ENCODE measurements at places on chromosomes 1 and 21.

DNA sequence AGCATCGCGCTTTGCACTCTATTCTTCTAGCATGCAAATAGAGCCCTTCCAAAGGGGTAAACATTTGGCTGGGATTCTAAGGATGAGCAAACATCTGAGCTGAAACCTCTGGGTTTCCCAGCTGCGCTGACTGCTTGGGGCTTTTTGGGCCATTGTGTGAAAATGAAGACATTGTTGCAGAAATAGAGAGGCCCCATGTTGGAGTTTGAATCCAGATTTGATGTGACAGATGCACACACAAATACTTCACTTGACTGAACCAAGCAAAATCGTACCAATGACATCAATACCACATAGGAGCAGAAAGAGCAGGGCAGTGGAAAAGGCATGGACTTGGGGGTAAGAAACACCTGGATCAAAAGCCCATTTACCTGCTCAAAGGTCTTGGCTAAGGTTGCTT lies 144.6 kb upstream of the HMGB4 start:
- DNase-seq, result no peak

GRCh38 chr1:111792249-111792648 lies 36.5 kb downstream of the DDX20 start:
- DNase-seq, result no peak

- no peak for DNase-seq
Observed at GRCh38 chr1:181178241-181178879, 89.9 kb downstream of the IER5 start.

DNA sequence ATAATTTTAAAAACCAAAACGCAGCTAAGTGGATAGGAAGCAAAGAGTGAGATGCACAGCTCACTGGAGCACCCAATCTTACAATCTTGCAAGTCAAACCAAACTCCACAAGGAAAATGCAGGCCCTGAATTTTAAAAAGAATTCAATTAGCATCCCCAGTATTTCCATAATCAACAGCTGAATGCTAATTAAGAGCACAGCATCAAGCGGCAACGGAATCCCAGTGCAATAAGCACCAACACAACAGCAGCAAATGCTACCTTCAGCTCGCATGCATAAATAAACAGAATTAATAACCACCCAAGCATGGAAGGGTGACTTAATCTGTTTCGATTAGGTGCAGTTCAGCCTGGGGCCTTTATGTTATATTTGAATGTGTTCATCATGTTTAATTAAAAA lies 142.9 kb downstream of the SLC45A1 start:
- no peak for DNase-seq

- no peak for DNase-seq
Observed at GRCh38 chr1:35544976-35545375, 12.2 kb downstream of the KIAA0319L start.

DNA sequence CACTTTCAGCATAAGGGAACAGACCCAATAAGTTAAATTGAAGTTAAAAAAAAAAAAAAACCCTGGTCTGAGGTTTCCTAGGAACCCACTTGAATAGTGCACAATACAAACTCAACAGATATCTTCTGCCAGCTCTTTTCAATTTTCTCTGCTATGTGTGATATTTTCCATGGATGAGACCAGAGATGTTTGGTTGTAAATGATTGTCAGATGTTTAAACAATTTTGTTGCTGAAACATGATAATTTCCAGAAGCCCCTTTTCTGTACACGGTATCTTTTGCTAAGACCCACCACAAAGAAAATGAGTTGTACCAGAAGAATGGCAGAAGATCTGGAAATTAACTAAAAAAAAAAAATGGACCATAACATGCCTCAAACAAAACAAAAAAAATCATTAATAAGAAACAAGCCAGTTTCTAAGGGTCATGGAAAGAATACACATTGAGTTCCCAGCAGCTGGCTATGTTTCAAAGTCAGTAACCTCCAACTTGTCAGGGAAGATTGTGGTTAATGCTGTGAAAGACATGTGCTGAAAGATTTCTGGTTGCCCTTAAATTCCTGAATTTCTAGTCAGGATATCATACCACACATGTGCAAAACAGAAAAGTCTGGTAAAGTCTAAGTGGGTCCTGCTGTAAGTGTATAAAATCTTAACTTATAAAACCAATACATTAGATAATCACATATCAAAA lies 35.6 kb upstream of the MGST3 start:
- DNase-seq, result no peak

DNA sequence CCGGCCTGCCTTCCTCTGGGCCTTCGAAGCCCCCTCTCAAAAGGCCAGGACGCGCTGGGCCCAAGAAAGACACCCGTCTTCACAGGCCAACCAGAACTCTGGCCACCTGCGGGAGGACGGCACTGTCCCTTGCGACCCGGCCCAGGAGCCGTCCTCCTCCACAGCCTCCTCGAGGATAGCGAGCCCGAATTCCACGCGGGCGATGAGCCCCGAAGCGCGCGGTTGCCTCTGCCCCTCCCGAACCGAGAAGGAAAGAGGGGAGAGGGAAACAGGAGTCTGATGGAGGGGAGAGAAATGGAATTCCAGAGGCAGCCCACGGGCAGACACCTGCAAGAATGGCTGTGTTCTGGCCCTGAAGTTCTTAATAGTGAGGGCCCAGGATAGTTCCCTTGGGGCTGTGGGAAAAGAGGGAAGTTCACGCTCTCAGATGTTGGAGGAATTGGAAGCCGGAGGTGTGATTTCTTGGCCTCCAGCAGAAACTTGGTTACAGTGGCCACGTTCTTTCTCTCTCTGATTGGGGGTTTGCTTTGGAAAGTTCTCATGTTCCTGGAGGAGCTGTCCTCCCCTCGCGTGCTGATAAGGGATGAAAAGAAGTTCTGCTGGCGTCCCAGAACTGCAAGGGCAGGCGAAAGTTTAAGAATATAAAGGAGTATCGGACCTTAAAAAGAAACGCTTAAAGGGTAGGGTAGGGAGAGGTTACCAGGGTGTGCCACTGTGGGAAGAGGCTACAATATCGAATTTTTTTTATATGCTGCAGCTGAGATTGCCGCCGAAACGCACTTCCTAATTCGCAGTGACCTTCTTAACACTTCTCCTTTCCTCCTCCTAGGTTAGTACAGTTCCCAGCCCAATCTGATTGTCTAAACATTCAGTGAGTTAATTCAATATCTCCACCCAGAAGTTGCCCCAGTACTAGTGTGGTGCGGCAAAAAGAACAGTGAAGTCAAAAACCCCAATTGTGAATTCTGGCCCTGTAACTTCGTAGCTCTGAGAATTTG lies 5.8 kb upstream of the SLC44A5 start:
- DNase-seq, result peak; percentile 45

DNA sequence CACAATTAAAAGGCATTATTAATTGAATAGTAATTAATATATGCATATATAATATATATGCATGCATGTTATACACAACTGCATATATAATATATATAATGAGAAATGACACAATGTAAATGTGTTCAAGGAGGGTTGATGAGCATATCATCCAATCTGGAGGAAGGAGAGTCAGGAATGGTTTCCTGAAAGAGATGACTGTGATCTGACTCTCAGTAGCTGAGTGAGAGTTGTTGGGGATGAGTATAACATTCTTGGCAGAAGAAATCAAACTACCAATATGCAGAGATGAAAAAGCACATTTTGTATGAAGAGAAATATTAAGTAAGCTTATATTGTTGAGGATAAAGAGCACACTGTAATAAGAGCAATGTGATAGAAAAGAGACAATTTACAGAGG lies 37.3 kb downstream of the F13B start:
- peak; percentile 12 for DNase-seq

DNA sequence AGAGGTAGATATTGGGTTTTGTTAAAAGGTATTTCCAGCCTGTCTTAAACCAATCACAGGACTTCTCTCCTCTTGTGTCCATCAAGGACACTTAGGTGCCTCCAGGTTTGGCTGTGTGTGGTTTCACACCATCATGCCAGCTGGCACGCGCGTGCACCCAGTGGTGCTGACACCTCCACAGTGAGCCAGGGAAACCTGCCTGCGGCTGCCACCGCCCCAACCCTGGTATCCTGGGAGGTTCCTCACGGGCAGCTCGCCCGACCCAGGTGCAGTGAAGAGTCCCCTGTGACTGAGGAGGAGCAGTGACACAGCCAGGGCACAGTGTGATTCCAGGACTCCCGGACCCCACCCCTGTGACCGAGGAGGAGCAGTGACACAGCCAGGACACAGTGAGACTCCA lies 13.2 kb upstream of the COL6A2 start:
- DNase-seq, result no peak

DNA sequence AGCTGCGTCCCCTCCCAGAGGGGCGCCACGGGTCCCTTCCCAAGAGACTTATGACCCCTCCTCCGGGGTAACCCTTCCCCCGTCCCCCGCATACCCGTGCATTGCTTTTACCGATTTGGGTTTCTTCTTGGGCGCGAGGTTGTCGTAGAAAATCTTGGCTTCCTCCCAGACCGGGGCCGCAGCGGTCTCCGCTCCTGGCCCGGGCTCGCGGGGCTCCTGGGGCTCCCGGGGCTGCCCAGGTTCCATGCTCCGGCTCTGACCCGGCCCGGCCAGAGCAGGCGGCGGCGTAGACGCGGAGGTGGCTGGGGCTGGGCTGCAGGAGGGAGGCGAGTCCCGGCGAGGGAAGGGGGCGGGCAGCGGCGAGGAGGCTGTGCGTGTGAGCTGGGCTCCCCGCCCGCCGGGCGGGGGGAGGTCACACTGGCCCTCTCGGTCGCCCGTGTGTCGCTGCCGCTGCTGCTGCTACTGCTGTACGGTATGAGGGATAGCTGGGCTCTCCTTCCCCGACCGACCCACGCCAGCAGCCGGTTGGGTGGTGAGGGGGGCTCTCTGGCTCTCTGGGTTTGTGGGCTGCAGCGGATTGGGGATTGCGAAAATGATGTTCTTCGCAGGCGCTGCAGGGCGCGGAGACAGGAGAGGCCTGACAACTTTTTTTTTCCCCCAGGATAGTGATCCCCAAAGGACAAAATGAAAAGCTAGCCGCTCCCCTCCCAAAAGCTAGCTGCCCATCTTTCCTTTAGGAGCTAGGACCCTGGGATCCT lies at the start of gene NT5C1A:
Gene NT5C1A (minus strand): TSS at position 315 of the 758 bp plus-strand sequence. CDS start 69 bp downstream, at position 246.
- peak; percentile 62 for DNase-seq

- no peak for DNase-seq
Observed at GRCh38 chr1:107413951-107414350, 273.1 kb downstream of the NTNG1 start.

DNA sequence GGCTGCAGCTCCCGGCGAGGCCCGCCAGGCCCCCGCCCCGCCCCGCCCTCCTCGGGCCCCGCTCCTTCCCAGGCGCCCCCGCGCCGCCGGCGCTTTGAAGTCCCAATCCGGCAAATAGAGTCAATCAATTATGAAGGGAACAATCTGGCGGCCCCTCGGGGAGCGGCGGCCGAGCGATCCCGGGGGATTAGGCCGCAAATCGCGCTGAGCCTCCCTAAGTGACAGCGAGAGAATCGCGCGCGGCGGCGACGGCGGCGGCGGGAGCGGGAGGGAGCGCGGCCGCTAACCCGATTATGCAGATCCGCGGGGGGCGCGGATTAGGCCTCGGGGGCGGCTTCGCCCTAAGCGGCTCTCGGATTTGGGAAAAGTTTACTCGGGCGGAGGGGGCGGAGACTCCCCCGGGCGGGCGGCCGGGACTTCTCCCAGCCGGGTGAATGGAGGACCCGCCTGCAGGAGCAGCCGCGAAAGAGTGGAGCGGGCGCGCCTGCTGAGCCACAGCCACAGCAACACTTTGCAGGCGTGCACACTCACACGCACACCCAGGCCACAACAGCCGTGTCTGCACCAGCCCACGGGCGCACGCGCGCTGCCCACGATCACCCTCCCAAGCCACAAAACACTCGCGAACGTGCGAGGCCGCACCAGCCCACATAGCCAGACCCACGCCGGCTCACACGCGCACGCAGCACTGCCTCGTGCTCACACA lies 23.0 kb upstream of the DMBX1 start:
- DNase-seq, result peak; percentile 68

GRCh38 chr21:15804247-15805005 lies 74.6 kb downstream of the USP25 start:
- no peak for DNase-seq

DNA sequence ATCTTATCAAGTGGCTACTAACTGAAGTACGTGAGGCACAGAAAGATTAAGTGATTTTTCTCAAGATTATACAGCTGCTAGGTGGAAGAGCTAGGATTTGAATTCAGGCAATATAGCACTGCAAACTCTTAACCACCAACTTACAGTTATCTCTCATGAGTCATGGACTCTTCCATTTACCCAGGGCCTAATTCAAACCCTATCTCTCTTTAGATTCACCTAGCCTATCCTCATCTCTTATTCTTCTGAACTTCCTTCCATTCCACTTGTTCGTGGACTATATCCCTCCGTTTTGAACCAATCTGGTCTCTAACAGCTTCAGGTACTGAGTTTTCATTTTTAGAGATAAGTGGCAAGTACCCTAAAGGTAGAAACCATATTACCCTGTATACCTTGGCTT lies 92.8 kb upstream of the DMRTA2 start:
- no peak for DNase-seq

- peak; percentile 61 for DNase-seq
Observed at GRCh38 chr1:68442822-68443556, 6.8 kb downstream of the RPE65 start.

GRCh38 chr1:33055210-33056008 lies 18.7 kb upstream of the AK2 start:
- DNase-seq, result peak; percentile 78
